Osteoblast (primary cell): ENCODE measurements at places on chromosomes 5 and 9. TPM values are rescaled to one million over a fixed set of nuclear protein-coding genes. Genes with fewer than 3 reads are reported as not detected.

The TRIM52 gene
- total RNA-seq = 6.8 and 7.2 TPM in 2 replicates

The PDCD1LG2 gene
- 4.7 and 5.3 TPM in 2 replicates for total RNA-seq

The PCDHB13 gene
- 2.1 and 2.2 TPM in 2 replicates for total RNA-seq

The ZNF618 gene
- 10.1 and 13.6 TPM in 2 replicates for total RNA-seq

DNA sequence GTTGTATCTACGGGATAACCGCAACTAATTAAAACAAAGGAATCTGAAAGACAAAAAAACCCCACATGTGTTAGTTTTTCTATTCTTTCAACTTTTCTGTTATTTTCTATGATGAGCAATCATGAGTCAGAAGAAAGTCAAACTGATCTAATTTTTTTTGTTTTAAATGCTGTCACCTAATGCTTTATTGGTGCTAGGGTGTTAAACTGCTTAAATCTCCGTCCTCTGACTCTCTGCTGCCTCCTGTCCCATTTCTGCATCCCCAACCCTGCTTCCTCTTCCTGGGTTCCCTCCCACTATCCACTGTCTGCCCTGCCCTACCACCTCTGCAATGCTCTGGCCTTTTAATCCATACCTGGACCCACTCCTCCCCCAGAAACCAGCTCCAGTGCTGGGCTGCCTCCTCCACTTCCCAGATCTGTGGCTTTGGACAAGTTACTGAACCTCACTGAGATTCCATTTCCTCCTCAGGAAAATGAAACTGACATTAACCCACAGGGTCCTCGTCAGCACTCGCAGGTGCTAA is 15.7 kb downstream of the PTPN3 start:
- no peak for DNase-seq

GRCh38 chr9:133709691-133710571 is 28.2 kb downstream of the SARDH start:
- no peak for DNase-seq

DNA sequence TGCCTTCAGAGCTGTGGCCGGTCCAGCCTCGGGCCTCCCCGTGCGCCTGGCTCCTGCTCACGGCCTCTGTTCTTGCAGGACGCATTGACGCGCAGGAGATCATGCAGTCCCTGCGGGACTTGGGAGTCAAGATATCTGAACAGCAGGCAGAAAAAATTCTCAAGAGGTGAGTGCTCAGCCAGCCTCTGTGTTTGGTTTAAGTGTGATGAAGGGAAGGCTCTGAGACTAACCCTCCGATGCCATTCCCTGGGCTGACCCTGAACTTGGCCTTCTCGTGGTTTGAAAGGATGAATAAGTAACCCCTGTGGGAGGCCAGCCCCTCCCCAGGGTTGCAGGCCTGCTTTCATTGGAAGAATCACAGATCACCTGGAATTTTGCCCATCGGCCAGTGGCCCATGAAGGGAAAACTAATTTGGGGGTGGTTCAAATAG is 26.3 kb downstream of the PTGES2 start:
- peak; percentile 48 for DNase-seq
